Smooth muscle cell of the umbilical artery (primary cell): ENCODE measurements at places on chromosomes 11 and 22. TPM values are rescaled to one million over a fixed set of nuclear protein-coding genes. Genes with fewer than 3 reads are reported as not detected.

ZP1 gene
- 0.60 and 6.8 TPM in 2 replicates for total RNA-seq

KRTAP5-1 gene
- total RNA-seq = not detected in 2 replicates

SSTR3 gene
- not detected in 2 replicates for total RNA-seq

OR5B21 gene
- not detected in 2 replicates for total RNA-seq

MUC15 gene
- total RNA-seq = not detected in 2 replicates

MUC2 gene
- total RNA-seq = not detected in 2 replicates

OR8A1 gene
- total RNA-seq = not detected in 2 replicates
